Stimulated activated CD8-positive, alpha-beta memory T cell treated with anti-CD3 and anti-CD28 coated beads, Interleukin-7, amount 100 ng/mL, for 48 hours (primary cell): ENCODE measurements at places on chromosomes 7 and 10.

DNA sequence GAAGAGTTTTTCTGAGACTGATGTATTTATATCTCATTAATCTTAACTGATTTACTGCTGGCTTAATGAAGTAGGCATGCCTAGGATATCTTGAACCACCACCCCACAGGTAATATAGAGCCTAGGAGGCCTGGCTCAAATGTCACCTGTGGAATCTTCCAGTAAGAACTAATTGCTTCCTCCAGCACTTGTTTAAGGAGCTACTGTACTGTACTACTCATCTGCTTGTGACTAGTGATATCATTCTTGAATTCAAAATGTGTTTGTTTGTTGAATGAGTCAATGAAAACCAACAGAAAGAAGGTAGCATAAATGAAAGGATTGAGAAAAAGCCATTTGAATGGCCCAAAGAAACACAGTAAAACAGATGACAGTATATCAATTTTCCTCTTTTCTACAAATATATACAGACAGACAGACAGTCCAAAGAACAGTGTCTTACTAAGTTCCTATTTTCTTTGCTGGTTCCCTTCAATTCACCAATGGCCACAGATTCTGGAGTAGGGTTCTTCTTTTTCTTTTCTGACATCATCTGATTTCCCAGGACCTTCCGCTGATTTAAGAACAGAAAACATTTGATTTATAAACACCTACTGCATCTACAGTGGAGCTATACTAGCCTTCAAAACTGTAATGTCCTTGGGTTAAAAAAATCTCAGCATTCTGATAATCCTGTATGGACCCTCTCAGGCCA lies 43.7 kb upstream of the SLIT1 start:
- DNase-seq, result no peak

- DNase-seq, result no peak
Measured at GRCh38 chr10:86967481-86967941, 771 bp upstream of the ADIRF start.

GRCh38 chr7:50962962-50963374 lies 180.3 kb upstream of the GRB10 start:
- DNase-seq, result no peak

- no peak for DNase-seq
Measured at GRCh38 chr7:21923658-21924057, 22.0 kb downstream of the CDCA7L start.

DNA sequence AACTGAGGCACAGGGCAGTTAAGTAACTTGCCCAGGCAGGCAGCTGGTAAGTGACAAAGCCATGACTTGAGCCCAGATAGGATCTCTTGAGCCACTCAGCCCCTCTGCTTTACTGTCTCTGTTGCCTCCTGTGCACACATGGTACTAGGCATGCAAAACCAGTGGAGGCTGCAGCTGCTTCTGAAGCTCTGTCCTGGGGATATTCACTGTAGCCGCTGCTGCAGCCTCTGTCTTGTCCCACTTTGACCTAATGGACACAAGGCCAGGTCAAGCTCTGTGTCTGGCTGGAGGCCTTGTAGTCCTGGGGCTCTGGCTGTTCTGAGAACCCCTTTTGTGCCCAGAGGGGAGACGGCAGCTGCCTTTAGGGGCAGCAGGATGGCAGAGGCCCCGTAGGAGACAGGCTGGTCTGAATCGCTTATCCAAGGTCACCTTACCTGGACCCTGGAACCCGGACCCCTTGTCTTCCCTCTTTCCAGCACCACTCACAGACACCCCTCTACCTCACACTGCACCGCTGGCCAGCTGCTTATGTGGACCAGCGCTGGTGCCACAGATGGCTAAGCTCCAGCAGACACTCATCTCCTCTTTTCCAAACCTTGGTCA lies 57.6 kb downstream of the TSPAN15 start:
- DNase-seq, result no peak

GRCh38 chr7:140326116-140326928 lies 72.0 kb downstream of the SLC37A3 start:
- DNase-seq, result no peak

- no peak for DNase-seq
Measured at GRCh38 chr10:11149807-11150141, 132.1 kb downstream of the CELF2 start.

DNA sequence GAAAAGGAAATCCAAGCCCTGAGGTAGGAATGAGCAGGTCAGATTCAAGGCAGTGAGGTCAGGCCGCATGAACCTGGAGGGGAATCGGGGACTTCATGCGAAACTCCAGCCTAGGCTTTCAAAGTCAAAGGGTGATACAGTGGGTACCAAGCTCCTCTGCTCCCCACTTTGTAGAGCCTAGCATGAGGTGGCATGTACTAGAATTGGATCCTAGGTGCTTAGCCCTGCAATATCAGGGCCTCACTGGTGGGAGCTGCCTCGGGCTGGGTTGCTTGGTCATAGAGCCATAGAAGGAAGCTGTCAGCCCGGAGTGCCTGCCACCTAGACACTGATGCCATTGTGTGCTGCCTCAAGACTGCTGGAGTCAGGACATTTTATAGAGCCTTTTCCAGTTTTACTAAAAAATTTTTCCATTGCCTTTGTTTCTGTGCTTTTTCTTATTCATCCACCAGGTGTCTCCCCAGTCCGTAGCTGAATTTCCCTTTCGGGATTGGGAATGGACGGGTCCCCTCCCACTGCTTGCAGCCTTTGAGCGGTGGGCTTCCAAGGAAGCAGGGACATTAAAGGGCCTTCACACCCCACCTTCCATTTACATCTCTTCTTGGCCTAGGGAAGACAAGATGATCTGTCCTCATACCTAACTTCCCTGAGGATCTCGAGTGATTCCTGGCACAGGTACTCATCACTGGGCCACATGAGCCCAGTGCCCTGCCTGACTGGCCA lies 5.5 kb upstream of the LZTS2 start:
- no peak for DNase-seq

DNA sequence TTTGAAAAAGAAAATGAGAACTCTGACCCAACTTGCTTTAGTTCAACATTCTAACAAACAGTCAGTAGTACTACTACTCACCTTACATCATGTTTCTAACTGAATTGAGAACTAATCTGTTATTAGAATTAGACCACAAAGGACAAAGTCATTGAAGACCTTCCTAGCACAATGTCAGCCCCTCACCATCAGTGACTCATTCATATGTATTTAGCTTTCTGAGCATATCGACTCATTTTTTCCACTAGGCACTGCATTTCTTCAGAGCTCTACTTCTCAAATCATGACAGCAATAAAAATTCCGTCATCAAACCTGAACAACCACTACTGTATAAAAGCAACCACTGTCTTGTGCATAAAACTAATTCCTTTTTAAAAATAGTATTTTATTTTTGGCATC lies 4.4 kb upstream of the LRRN3 start:
- no peak for DNase-seq

DNA sequence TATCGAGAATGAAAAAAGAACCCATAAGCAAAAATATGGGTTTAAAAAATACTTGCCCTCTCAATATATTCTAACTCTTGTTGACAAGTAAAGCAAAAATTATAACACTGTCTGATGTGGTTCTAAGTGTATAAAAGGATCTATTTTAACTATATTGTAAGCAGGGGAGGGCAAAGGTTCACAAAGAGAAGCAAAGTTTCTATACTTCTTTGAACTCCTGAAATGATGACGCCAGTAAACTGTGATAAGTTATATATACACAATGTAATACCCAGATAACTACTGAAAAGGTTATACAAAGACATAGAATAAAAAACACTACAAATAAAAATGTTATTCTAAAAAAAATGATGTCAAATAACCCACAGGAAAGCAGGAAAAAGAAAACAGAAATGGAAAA lies 37.1 kb downstream of the PDLIM1 start:
- no peak for DNase-seq

- no peak for DNase-seq
Measured at GRCh38 chr7:84637568-84638338, 443.2 kb upstream of the SEMA3A start.
